ENCODE measurements at places on chromosomes 4 and X.

GRCh38 chr4:169272265-169272886 lies 1.6 kb upstream of the SH3RF1 start:
- ATAC-seq: no peak

GRCh38 chrX:2228536-2228935 lies 272.2 kb downstream of the DHRSX start:
- ATAC-seq: no peak

GRCh38 chrX:45628041-45628440 lies 427.4 kb upstream of the DIPK2B start:
- ATAC-seq: no peak

GRCh38 chr4:40325406-40326019 lies 9.6 kb upstream of the CHRNA9 start:
- ATAC-seq: peak; percentile 94

DNA sequence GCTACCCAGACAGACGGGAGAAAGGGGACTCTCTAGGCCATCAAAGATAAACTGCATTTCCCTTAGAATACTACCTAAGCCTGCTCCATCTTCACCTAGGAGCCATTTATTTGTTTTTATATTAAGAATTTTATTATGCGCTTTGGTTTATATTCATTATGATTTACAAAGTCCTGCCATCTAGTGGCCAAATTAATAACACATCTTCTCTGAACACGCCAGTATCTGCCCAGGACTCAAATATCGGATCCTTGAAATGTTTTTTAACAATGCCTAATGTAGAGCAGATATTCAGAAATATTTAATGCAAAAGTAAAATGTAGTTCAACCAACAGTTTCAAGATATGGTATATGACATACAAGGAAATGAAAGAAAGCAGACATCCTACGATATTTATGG lies 20.8 kb upstream of the PRPS2 start:
- peak; percentile 30 for ATAC-seq

DNA sequence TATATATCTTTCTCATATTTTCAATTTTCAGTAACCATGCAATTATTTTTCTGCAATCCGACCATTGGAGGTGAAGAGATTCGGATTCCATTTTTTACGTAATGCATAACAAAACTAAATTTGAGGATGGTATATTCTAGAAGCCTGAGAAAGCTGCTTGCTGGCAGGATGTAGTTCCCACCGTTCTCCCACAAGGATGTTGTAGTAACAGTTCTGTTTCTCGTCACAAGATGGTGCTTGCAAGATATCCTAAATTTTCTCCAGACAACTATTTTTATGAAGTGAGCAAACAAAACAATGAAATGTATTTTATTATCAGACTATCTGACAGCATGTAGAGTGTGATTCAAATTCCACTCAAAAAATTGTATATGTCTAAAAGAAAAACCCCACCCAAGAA lies 10.7 kb downstream of the PWWP3B start:
- ATAC-seq: no peak

GRCh38 chrX:23981711-23982110 lies 45.3 kb downstream of the KLHL15 start:
- no peak for ATAC-seq

GRCh38 chrX:70087857-70088630 lies 25.8 kb downstream of the OTUD6A start:
- peak; percentile 43 for ATAC-seq

DNA sequence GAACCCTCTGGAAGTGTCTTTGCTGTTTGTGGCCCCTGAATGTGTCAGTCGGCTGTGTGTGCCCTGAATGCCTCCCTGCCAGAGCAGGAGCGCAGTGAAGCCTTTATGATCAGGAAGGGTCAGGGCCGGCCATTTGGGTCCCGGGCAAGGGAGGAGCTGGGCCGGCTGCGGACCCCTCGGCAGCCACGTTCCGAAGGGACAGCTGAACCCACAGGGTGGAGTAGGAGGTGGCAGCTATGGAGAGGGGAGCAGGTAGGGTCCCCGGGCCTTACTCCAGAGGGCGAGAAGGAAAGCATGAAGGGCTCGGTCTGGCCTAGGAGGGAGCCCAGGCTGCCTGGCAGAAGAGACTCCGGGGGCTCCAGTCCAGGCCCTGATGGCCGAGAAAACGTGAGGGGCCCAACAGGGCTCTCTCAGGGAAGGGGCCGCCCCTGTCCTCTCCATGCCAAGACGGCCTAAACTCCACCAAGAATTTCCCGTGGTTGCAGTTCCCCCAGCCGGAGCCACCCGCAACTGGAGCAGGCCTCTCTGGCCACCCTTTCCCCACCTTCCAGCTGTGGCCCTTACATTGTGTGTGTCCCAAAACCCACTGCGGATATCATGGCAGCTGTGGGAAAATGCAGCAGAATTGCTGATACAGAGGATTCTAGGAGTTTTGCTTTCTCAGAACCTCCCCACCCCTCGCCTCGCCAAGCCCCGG lies 182.2 kb upstream of the STK26 start:
- ATAC-seq: peak; percentile 38

DNA sequence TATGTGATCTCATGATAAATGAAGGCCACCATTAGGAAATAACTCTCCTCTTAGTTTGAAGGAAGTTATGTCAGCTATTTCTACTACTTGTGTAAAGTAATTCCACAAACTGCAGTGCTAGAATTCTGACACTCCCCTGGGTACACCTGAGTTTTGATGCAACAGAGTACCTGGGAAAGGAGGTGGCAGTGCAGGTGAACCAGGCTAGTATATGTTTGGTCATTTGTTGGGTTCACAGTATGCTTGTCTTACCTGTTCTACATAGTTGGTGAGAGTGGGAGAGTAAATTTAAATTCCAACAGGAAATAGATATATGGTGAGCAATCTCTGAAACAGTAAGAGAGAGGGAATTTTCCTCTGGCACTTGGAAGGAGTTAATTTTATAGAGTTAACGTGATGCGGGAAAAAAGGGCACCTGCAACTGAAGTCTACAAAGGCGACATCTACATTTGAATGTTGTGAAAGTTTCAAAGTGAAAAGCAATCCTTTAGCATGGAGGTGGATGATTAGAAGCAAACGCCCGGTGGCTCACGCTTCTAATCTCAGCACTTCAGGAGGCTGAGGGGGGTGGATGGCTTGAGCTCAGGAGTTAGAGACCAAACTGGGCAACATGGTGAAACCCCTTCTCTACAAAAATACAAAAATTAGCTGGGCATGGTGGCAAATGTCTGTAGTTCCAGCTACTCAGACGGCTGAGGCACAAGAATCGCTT lies 8.3 kb upstream of the SLC10A6 start:
- ATAC-seq: no peak

- no peak for ATAC-seq
Measured at GRCh38 chr4:6027392-6027791, 9.2 kb upstream of the C4orf50 start.

- no peak for ATAC-seq
Measured at GRCh38 chr4:106708464-106708816, 327.7 kb downstream of the DKK2 start.

DNA sequence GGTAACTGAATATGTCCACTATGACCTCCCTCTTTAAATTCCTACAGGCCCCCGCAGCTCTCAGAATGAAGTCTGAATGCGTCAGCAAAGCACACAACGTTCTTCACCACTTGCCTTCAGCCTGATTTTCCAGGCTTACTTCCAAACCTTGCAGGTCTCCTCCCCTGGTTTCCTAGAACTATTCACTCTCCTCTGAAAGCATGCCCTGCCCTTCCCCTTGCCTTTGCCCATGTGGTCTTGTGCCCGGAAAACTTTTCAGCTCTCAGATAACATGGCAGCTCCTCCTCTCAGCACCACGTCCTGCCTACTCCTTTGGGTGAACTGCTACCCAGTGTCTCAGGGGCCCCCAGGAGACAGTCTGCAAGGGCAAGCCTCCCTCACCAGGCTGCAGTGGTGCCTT lies 268.5 kb upstream of the LDB2 start:
- ATAC-seq: no peak

- no peak for ATAC-seq
Measured at GRCh38 chrX:78957768-78958130, 12.6 kb downstream of the P2RY10 start.

DNA sequence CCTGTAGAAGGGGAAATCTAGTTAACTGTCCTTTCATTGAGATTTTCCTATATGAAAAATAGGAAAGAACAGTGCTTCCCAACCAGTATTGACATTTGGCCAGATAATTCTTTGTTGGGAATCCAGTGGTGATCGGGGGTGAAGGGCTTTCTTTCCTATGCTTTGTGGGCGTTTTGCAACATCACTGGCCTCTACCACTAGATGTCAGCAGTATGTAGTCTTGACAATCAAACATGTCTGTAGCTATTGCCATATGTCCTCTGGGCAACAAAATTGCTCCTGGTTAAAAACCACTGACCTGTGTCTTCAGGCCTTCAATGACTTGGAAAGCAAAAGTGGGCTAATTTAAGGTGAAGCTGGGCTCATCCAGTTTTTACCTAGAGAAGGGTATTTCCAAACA lies 658.5 kb downstream of the DACH2 start:
- no peak for ATAC-seq

DNA sequence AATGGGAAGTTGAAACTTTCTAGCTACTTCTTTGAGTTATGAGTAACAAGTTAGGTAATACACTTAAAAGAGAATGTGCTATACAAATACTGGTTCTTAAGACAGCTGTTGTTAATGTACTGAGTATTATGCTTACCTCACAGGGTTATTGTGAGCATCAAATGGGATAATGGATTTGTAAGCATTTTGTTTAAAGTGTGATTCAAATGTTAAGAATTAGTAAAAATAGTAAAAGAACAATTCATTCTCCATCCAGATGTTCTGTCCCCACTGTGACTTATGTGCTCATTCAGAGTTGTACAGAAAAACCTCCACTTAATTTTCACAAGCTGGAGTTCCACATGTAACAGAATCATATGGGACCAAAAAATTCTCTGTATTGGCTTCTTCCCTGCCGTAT lies 63.6 kb downstream of the AR start:
- no peak for ATAC-seq

DNA sequence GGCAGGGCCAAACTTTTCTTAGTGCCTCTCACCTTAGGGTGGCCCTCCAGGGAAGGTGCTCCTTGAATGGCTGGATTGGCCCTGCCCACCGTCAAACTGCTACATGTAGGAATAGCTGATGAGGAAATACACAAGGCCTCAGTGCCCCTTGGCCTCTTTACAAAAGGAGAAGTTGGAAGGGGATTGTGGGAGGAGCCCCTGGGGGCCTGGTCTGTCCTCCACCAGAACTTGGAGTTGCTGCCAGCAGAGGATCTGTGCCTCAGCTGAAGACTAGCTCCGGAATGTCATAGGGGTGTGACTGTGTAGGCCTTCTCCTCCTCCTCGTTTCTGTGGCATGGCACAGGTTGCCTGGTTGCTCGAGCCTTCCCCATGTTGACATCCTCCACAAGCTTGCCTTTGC lies 142.7 kb downstream of the AMMECR1 start:
- ATAC-seq: no peak

DNA sequence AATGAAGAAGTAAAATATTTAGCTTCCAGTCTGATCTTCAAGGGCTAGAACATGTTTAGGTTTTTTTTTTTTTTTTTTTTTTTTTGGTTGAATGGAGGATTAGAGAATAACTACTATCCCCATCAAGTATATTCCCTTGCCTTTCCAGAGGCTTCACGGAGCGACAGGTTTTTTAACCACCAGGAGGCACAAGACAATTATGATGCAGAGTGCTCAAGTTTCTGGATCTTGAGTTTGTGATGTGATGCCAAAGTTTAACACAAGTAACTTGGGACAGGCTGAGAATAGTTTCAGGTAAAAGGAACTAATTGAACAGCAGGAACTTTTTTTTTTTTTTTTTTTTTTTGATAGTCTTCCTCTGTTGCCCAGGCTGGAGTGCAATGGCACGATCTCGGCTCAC lies 30.3 kb downstream of the CCNI start:
- no peak for ATAC-seq

DNA sequence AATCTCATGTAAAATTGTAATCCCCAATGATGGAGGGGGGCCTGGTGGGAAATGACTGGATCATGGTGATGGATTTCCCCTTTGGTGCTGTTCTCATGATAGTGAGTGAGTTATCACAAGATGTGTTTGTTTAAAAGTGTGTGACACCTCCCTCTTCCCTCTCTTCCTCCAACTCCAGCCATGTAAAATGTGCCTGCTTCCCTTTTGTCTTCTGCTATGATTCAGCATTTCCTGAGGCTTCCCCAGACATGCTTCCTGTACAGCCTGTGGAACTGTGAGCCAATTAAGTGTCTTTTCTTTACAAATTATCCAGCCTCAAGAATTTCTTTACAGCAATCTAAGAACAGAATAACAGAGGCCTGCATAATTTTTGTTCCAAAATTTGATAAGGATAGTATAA lies 85.2 kb downstream of the ANAPC10 start:
- ATAC-seq: peak; percentile 61

GRCh38 chr4:187088070-187088799 lies 364.6 kb upstream of the FAT1 start:
- no peak for ATAC-seq

- ATAC-seq: no peak
Measured at GRCh38 chrX:2715066-2715600, 24.0 kb downstream of the CD99 start.

GRCh38 chr4:183989931-183990330 lies 84.8 kb downstream of the STOX2 start:
- no peak for ATAC-seq

GRCh38 chr4:159413306-159413943 lies 310.5 kb downstream of the RAPGEF2 start:
- ATAC-seq: peak; percentile 30

- ATAC-seq: no peak
Measured at GRCh38 chr4:30844861-30845582, 124.9 kb downstream of the PCDH7 start.

- ATAC-seq: no peak
Measured at GRCh38 chr4:48315728-48316630, 25.4 kb upstream of the SLAIN2 start.

DNA sequence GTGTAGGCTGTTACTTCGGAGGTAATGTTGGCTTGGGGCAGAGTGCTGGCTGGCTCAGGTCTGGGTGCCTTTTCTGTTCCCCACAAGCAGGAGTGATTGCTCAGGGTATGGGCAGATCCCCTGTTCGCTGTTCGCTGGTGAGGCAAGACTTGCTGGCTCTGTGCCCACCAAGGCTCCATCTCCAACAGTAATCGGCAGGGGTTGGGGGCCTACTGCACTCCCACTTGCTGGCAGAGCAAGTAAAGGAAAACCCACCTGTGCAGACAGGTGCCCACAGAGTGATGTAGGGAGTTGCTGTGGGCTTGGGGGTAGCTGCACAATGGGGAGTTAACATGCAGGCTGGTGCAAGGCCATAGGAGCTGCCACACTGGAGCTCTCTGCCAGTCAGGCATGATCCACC lies 8.0 kb upstream of the TMSB15C start:
- ATAC-seq: no peak

DNA sequence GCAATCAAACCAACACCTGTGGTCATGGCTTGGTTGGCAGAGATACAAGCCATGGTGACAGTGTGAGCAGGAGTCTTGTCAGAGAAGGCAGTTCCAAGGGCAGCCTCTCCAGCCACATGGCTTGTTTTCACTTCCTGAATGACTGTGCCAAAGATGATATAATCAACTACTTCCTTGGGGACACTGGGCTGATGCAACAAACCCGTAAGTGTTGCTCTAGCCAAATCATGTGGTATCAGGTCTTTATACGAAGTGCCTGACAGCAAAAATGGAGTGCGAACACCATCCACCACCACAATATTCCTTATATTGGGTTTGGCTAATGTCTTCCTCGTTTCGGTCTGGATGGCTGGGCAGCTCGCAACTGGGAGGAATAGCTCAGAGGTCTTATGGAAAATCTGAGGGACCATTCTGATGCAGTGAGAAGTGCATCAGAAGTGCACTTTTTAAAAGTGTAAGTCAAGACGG lies 922.0 kb downstream of the NLGN4X start:
- peak; percentile 74 for ATAC-seq

- no peak for ATAC-seq
Measured at GRCh38 chrX:154449618-154450017, 5.7 kb downstream of the FAM50A start.

- ATAC-seq: peak; percentile 66
Measured at GRCh38 chrX:103175944-103176753, 38.8 kb upstream of the BEX4 start.

Measured in motor neuron (in vitro differentiated cells).